ENCODE measurements at places on chromosomes 5 and 9.

DNA sequence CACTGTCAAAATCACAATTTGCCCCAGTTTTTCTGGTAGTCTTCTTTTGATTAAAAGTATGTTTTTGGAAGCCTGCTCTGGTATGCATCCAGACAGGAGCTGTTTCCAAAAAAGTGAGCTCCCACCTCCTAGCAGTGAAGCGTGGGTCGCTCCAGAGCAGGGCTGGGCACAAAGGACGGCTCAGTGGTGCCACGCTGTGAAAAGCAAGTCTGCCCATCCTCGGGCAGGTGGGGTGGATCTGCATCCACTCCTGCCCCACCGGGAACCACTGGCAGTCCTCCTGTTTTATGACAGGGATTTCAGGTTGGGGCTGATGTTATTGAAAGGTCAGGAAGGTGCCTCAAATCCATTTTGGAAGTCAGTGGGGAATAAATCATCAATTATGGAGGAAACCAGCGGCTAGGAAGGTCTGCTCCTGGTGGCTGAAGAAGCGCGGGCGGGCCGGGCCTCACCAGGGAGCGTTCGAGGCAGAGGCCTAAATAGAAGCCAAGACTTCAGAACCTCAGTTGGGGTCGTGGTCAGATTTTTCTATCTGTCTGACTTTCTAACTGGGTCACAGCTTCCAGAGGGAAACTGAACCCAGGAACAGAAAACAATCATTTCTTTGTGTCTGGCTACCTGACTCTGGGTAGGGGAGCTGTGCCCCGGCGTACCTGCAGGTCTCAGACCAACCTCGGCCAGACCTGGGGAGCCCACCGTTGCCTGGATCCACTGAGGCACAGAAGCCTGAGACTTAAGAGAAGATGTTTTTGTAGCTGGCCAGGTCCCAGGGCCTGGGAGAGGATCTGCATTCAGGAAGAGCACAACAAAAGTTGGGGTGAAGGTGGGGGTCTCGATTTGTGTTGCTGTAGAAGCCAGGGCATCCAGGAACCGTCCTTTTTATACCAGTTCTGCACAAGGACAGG is 168.1 kb downstream of the PAX5 start:
- DNase-seq, result no peak

- DNase-seq, result no peak
Measured at GRCh38 chr9:130490981-130491380, 46.2 kb downstream of the ASS1 start.

DNA sequence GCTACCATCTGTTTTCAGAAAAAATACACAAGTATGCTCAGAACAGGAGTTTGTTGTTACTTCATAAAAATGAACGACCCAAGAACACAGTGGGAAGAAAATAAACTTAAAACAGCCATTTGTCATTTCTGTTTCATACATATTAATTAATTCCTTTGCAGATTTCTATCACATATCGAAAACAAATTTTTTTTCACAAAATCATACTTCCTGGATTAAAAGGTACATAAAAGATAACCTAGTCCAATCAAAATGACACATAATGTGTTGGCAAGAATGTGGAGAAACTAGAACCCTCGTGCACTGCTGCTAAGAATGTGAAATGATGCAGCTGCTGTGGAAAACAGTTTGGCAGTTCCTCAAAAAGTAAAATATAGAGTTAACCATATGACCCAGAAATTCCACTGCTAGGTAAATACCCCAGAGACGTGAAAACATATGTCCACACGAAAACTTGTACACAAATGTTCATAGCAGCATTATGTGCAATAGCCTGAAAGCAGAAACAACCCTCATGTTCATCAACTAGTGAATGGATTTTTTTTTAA is 46.0 kb downstream of the MYO10 start:
- DNase-seq, result peak; percentile 10

GRCh38 chr9:69470186-69470977 is 145.4 kb downstream of the ENTREP1 start:
- DNase-seq, result no peak

GRCh38 chr9:118829334-118829733 is 539.9 kb downstream of the BRINP1 start:
- DNase-seq, result peak; percentile 32

GRCh38 chr9:69895659-69896058 is 75.0 kb downstream of the CFAP95 start:
- no peak for DNase-seq

- DNase-seq, result no peak
Measured at GRCh38 chr9:79632060-79632459, 60.3 kb downstream of the TLE4 start.

- no peak for DNase-seq
Measured at GRCh38 chr9:101586651-101587050, 8.1 kb downstream of the PPP3R2 start.

DNA sequence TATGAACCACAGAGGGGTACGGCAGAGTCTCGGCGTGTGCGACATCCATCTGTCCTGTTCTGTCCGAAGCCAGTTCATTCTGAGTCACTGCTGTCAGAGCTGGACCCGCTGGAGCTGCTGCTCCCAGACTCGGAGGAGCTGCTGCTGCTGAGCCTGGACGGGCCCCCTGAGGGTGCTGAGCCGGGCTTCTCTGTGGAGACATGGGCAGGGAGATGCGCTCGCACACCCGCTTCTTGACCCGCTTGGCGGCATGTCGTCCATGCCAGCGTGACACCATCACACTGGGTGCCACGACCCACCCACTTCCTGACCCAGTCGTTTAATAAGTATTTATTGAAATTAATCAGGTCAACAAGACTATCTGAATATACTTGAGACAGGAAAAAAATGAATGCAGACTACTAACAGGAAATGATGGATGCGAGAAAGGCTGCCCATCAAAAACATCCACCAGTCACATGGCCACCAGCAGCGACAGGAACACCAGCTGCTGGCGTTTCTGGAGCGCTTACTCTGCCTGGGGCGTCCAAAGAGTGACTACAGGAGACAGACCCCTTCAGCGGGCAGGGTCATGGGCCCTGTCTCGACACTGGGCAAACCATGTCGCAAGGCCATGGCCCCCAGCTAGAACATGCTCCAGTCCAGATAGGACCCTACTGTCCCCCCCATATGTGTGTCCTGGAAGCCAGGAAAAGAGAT is 8.4 kb downstream of the BRD3OS start:
- DNase-seq, result no peak

GRCh38 chr5:135210286-135211055 is 176.4 kb upstream of the PITX1 start:
- no peak for DNase-seq

GRCh38 chr5:172881691-172882370 is 47.8 kb downstream of the ERGIC1 start:
- DNase-seq, result no peak

DNA sequence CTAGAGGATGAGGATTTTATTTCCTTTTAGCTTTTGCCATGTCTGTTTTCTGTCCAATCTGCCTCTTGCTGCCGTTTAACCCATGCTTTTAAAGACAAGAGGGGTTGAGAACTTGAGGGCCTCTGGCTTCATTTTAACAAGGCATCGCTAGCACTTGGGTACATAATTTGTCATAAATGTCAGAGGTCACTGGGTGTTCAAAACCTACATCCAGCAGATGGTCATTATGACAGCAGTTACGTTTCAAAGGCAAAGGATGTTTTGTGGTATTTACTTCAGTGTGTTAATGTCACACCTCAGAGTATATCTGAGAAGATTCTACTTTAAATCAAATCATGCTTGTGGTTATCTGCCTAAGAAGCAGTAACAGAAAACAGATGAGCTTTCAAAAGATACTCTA is 918.3 kb downstream of the NR2F1-AS1 start:
- DNase-seq, result no peak

GRCh38 chr5:34627794-34628193 is 28.3 kb upstream of the RAI14 start:
- no peak for DNase-seq

GRCh38 chr9:123883634-123884033 is 46.3 kb downstream of the DENND1A start:
- DNase-seq, result no peak

GRCh38 chr5:149049371-149049781 is 13.5 kb downstream of the SH3TC2 start:
- no peak for DNase-seq

DNA sequence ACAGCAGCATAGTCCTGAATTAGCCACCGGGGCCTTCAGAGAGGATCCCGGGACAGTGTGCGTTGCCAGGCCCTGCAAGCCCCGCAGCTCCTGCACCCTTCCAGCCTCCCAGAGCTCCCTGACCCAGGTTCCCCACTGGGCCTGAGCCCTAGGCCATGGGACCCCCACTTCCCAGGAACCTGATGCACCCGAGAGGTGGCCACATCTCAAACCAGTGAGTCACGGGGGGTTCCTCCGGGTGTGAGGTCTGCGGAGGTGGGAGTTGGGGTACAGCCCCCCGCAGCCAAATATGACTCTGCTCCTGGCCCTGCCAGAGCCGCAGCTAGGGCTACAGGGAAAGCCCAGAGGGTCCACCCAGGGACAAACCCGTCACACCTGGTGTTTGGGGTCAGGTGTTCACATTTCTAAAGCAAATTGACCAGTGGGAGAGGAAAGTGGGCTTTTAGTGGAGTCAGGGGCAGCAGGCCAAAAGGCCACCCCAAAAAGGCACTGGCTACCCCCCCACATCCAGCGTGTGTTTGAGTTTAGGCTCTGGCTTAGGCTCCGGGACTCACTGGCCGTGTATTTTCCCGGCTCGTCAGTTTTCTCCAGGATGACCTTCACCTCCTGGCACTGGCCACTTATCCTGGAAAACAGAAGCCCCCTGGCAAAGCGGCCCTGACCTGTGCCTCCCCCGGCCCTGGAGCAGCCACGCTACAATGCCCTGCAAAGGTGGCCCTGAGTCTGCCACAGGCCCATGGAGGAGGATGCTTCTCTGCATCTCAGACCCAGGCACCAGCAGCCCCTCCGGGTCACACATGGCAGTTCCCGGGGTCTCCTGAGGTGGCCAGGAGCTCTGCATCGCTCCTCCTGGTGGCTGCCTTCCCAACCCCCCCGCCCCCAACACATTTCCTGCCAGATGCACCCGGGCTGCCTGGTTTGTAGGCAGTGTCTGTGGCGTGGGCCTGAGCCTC is 17.4 kb upstream of the OBP2B start:
- no peak for DNase-seq

Data from NCI-H2171 (cell line).